ENCODE measurements at places on chromosomes 3 and 15.

- DNase-seq, result no peak
Observed at GRCh38 chr3:110067527-110067926, 730.2 kb upstream of the DPPA4 start.

GRCh38 chr3:10173926-10174435 is 9.3 kb downstream of the IRAK2 start:
- DNase-seq, result no peak

DNA sequence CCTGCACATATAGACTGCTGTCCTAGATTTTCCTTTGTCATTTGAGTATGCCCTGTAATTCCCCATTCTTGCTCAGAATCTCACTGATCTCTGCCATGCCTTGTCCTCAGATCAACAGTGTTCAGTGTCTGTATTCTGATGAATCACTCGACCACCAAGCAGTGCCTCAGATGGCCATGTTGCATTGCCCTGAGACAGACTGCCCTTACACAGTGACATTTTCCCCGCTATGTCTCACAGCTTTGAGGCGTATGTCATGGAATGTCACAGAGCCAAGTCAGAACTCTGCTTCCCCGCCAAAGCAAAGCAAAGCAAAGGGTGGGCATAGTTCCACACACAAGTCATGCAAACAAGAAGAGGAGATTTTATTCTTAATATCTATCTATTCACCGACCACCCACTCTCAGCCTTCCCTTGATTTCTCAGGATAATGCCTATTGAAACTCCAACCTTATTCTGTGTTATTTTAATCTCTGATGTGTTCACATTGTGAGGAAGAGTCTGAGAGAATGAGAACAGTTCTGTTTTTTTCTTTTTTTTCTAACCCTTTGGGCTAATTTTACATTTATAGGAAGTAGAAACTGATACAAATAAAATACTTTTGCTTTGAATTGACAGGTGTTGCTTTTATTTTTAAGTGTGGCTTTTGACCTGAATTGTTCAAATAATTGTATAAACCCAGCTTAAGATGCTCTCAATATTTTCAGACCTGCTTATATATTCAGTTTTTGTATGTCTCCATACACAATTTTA is 16.9 kb upstream of the PSMD6 start:
- no peak for DNase-seq

DNA sequence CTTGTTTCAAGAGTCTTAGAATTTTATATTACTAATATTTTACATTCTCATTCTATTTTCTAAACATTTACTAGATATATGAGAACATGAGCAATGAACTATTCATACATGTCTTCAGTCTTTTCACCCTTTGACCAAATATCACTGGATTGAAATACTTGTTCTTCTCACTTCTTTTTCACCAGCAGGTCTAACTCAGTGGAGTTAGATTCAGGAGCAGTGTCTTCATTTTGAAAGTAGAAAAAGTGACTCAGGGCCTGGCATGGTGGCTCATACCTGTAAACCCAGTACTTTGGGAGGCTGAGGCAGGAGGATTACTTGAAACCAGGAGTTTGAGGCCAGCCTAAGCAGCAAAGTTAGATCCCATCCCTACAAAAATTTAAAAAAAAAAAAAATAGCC is 70.8 kb downstream of the USP13 start:
- no peak for DNase-seq

DNA sequence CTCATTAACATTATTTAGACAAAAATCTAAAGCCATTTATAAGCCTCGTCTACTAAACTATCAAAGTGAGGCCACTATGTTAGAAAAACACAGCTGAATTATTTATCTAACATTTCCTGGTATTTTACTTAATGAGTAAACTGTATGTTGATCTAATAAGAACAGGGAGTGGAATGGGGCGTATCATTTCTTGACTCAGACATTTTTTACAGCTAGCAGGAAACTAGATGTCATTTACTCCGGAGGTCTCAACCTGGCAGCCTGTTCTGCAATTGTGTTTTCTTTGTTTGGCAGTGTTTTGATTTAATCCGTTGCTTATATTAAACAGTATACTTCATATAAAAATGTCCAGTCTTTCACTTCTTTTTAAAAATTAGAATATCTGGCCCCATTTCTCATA is 79.1 kb upstream of the ABI3BP start:
- DNase-seq, result no peak

DNA sequence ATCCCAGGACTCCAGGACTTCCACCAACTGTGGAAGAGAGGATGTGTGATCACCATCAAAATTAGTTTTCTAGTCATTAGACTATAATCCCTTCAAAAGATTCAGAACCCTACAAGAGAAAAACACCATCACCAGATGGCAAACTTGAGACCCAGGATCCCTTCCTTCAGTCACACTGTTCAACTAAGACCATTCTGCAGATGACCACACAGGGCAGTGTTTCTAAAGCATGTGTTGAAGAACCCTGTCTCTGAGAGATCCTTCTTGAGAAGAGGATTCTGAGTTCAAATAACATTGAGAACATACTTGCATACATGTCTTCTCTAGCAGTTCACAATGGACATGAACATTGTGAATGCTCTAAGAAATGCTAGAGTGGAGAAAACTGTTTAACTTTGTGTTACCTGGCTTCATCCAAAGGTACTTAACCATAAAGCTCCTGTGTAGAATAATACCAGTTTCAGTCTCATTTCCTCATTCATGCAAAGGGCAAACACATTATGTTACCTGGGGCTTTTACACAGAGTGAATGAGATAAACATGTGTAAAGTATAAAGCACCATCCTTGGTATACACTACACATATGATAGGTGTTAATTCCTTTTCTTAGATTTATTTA is 2.4 kb upstream of the ADGRG7 start:
- DNase-seq, result no peak

DNA sequence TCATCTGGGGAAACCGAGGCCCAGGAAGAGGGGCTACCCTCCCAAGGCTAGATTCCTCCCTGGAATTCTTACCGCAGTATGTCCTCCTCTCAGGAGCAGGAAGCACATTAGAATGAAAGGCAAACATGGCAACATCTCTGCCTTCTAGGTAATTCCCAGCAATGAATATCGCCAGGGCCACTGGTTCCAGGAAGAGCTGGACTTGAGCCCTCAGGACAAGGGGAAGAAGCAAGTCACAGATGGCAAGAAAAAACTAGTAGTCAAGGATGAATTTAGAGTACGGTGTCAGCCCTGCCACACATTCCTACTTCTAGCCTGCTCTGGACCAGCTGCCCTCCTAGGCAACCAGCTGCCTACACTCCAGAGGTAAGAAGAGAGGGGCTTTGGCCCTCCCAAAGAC is 42.9 kb downstream of the MEGF11 start:
- DNase-seq, result no peak

GRCh38 chr3:64844558-64844957 is 156.8 kb upstream of the ADAMTS9 start:
- no peak for DNase-seq

DNA sequence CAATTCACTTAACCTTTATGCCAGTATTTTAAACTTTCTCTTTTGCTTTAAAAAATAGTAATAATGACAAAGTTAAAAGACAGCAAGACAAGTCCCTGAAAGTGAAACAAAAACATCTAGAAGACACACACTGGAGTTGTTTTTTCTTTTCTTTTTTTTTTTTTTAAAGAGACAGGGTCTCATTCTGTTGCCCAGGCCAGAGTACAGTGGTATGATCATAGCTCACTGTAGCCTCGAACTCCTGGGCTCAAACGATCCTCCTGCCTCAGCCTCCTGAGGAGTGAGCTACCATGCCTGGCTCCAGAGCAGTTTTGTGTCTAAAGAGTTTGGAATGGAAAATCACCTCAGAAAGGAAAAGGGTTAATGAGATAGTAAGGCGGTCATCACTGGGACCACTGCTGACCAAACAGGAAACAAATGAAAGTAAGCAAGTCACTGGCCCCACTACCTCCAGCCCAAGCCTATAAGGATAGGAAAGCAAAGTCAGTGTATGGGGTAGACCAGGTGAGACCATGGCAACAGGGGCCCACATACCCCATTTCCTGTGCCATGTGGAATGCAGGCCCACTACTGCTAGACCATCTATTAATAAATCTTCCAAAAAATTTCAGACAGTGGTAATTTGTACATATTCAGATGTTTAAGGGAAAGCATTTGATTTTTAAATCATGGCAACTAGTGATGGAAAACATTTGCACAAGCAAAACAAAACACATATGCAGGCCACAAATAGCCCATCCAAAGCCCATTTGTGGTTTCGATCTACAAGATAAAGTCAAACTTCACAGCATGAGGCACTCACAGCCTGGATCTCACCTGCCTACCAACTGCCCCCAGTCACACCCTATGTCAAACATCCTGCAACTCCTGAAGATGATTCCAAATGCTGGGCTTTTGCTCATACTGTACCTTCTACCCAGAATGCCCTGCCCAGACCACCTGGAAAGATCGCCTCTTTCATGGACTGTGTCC is 62.6 kb downstream of the OSBPL10 start:
- no peak for DNase-seq

DNA sequence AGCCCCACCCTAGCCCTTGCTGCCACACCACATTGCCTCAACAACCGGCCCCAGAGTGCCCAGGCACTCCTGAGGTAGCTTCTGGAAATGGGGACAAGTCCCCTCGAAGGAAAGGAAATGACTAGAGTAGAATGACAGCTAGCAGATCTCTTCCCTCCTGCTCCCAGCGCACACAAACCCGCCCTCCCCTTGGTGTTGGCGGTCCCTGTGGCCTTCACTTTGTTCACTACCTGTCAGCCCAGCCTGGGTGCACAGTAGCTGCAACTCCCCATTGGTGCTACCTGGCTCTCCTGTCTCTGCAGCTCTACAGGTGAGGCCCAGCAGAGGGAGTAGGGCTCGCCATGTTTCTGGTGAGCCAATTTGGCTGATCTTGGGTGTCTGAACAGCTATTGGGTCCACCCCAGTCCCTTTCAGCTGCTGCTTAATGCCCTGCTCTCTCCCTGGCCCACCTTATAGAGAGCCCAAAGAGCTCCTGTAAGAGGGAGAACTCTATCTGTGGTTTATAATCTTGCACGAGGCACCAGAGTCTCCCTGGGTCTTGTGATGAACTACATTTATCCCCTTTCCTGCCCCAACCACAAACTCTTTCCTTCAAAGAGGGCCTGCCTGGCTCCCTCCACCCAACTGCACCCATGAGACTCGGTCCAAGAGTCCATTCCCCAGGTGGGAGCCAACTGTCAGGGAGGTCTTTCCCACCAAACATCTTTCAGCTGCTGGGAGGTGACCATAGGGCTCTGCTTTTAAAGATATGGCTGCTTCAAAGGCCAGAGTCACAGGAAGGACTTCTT is 39.1 kb downstream of the MESD start:
- DNase-seq, result no peak

GRCh38 chr3:113128386-113129015 is 82.9 kb upstream of the BOC start:
- no peak for DNase-seq

DNA sequence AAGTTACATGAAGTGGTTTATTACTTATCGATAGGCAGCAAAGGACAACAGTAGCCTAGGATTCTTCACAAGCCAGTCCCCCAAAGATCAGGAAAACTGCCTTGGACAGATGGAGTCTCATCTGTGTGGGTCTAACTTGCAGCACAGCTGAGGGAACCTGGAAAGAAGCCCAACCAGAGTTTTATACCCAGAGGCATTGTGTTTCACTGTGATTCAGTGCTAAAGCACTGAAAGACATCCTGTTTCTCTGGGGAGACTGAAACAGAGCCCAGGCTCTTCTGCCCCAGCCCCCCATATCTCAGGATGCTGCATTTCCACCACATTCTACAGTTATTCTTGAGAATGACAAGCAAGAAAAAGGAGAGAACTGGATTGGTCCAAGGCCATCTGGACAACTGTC is 48.2 kb upstream of the PYDC2 start:
- DNase-seq, result no peak

DNA sequence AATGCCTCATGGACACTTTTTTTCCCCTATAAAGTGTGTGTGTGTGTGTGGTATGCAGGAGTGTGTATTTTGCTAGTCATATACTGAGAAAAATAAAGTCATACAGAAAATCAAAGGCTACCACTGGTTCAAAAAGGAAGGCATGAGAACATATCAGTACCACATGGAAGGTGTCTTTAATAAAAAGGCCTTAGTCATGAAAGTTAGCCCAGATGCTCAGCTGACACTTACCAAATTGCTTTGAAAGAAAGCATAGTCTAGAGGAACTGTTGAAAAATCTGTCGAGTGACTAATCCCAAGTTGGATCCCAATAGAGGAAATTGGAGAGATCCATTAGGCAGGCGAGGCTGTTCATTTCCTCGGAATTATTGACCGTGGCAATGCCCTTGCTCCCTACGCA is 432.9 kb upstream of the CFAP20DC start:
- no peak for DNase-seq

Measured in naive thymus-derived CD8-positive, alpha-beta T cell (primary cell).